ENCODE measurements at places on chromosomes 11 and 22. TPM values are rescaled to one million over a fixed set of nuclear protein-coding genes. Genes with fewer than 3 reads are reported as not detected.

Gene TYMP
- 18.3 TPM for total RNA-seq

Gene GNG3
- total RNA-seq, result not detected

Gene ADAMTS15
- 29.6 TPM for total RNA-seq

Gene AIFM3
- total RNA-seq, result 1.4 TPM

Gene SCGB1C1
- total RNA-seq, result not detected

Gene LRRN4CL
- 36.9 TPM for total RNA-seq
